ENCODE measurements at places on chromosomes 7 and 10. TPM values are rescaled to one million over a fixed set of nuclear protein-coding genes. Genes with fewer than 3 reads are reported as not detected.

DNA sequence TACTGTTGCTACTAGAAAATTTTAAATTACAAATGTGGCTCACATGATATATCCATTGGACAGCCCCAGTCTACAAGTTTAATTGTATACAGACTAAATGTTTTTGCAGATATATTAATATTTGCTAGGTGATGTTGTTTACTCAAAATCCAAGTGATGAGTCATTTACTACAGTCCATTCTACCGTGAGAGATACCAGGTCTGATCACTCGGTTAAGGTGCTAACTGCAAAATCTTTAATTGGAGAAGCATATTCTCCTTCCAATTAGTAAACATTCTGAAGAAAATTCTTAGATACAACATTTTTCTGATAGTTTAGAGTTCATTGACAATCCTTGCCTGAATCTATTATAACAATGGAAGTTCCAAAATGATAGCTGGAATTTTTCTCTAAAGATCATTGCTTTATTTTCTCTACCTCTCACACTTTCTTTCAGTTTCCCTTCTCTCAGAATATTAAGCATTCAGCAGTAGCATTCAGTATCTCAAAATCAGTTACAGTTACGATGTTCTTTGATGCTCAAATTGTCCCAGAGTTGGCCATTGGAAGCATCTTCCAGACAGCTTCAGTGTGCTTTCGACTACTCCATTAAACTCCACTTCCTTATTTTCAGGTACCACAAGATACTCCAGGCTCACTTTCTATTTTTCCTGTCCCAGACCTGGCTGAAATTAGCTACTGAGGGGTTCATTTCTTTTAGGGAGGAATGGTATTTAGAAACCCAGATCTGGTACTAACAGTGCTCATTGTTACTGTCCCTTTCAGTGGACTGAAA, 2.3 kb downstream of the ABCB1 start:
- DNase-seq = no peak

GRCh38 chr7:2241580-2242540, at the start of the genes MRM2 and NUDT1:
TSS of gene MRM2 (minus strand) at chr7:2242205. CDS start at chr7:2242169, 36 bp downstream.
TSS of gene NUDT1 (plus strand) at chr7:2242226. CDS start at chr7:2244575, 2,349 bp downstream.
- peak; percentile 71 for DNase-seq

GRCh38 chr10:79413196-79413595, 32.2 kb downstream of the ZCCHC24 start:
- no peak for DNase-seq

The NKX2-3 gene
- polyA plus RNA-seq = not detected

Measured in right lung (tissue), 10 donors.